Head of caudate nucleus (tissue), 42 donors: ENCODE measurements at places on chromosomes 5 and 9.

GRCh38 chr9:83451308-83451707 lies 86.9 kb downstream of the FRMD3 start:
- no peak for DNase-seq

- no peak for DNase-seq
These were observed 54.4 kb upstream of the ASS1 start for GRCh38 chr9:130390390-130390789.

- DNase-seq: no peak
These were observed 483.6 kb downstream of the GADD45G start for GRCh38 chr9:90088434-90088833.

DNA sequence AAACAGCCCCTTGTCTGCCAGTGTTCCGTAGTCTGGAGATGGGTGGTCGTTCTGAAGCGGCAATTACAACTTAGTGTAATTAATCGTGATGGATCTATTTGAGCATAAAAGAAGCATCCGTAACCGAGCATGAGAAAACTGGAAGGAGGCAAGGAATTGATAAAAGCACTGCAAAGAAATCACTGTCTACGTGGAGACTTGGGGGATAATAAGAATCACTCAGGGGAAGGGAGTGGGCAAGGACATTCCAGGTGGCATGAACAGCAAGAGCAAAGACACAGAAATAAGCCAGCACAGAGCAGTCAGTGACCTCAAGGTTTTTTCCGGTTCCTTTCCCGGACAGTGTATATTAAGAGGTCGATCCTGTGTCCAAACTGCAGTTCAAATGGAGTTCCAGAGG lies 35.0 kb downstream of the TLR4 start:
- no peak for DNase-seq

GRCh38 chr5:156798201-156798600 lies 51.9 kb upstream of the PPP1R2B start:
- no peak for DNase-seq

- no peak for DNase-seq
These were observed 2.6 kb downstream of the NR5A1 start for GRCh38 chr9:124504530-124505005.
